Caudate nucleus (tissue), 63 donors: ENCODE measurements at places on chromosomes 7 and 10.

- no peak for DNase-seq
These were observed 9.7 kb downstream of the RTKN2 start for GRCh38 chr10:62258926-62259325.

- no peak for DNase-seq
These were observed 81.9 kb upstream of the DUSP5 start for GRCh38 chr10:110415809-110416208.

- no peak for DNase-seq
These were observed 52.9 kb downstream of the AP3M1 start for GRCh38 chr10:74097776-74098175.

- no peak for DNase-seq
These were observed 51.7 kb downstream of the EBF3 start for GRCh38 chr10:129912166-129912917.

GRCh38 chr10:20343036-20343435 lies 526.8 kb downstream of the PLXDC2 start:
- no peak for DNase-seq

GRCh38 chr7:143320620-143321019 lies 4.7 kb downstream of the CLCN1 start:
- no peak for DNase-seq

GRCh38 chr7:104900525-104901239 lies 113.3 kb upstream of the KMT2E start:
- peak; percentile 15 for DNase-seq
